Pulmonary artery endothelial cell (primary cell): ENCODE measurements at places on chromosomes 4 and X.

- DNase-seq: no peak
These were observed 50.3 kb downstream of the SH3RF1 start for GRCh38 chr4:169220447-169220846.

GRCh38 chr4:19534159-19534558 is 717.5 kb upstream of the SLIT2 start:
- DNase-seq: no peak

GRCh38 chrX:39773923-39774773 is 323.6 kb downstream of the BCOR start:
- DNase-seq: no peak

GRCh38 chr4:184476695-184477094 is 2.3 kb upstream of the IRF2 start:
- no peak for DNase-seq
